T-helper 9 cell (primary cell): ENCODE measurements at places on chromosomes 11 and 22.

DNA sequence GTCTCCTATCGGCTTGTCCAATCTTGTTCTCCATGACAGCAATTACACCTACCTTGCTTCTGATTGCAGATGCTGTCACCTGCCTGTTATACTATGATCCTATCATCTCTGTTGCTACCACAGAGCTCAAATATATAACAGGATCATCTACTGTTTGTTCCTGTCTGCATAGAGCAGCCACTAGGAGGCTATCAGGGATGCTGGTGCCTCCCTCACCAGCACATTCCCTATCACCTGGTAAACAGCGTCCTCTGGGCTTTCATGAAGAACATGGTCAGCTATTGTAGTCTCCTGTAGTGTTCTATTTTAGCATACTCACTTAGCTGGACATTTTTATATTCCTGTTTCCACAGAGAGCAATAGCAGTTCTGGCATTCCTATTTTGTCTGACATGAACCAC lies 87.8 kb upstream of the FAT3 start:
- DNase-seq: no peak

GRCh38 chr11:74341921-74342320 lies 30.5 kb upstream of the P4HA3 start:
- DNase-seq: no peak

DNA sequence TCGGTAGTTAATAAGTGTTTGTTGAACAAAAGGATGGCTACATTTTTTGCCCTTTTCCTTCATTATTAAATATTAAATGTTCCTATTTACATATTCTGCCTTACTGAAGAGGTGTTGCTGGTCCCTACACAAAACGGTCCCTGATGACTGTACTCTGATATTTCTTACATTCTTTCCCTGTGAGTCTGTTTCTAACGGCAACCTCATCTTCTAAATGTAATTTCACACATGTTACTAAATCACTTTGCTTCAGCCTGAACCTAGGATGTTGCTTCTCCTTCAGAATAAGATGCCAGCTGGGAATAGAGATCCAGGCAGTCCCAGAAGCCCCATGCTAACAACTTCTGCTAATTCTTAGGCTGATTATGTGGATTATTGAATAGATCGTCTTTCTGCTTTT lies 50.3 kb downstream of the SPON1 start:
- no peak for DNase-seq

DNA sequence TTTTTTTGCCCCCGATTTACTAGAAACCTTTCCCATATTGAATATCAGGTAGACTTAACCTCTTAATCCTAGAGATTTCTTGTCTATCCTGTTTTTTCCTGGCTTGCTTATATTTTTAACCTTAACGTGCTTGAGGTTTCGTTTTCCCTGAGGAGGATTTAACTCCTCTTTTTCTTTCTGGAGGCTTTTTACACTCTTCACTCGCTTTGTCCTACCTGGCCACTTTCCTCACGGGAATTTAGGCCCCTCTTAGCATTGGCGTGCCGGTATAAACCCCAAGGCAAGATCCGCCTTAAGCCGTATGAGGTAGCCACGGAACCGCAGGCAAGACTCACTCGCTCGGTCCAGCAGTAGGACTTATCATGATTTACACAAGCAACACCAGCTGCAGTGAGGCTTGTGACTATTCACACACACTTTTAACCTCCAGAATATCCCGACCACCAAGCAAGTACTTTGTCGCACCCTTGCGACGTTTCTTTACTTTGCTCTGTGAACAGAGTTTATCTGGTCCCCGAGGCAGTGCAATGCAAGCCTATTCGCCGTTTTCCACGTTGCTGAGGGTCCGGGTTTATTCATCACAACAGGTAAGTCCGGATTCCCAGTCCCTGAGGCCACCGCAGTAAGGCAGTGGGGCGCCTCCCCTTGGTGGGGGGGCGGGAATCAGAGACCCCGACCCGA lies 20.6 kb upstream of the ALDH3B2 start:
- no peak for DNase-seq

DNA sequence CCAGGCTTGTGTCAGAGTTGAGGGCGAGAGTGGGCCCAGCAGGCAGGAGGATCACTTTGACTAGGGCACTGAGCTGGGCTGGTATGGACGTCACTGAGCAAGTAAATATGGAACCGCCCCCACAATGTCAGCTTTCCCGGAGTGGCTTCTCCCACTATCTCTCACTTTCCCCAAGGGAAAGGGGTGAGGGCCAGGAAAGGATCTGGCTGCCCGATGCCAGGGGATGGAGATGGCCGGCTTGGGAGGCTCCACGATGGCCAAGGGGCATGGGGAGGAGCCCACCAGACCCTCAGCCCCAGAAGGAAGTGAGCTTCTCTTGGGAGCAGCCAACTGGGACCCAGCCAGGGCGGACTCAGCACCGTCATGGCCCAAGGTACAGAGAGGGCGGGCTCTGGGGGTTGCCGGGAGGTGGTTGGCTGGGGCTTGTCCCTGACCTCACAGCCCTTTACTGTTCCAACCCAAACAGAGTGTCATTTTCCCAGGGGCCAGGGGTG lies 8.7 kb downstream of the PRDM11 start:
- DNase-seq: no peak

- DNase-seq: no peak
These were observed 4.2 kb downstream of the SIPA1 start for GRCh38 chr11:65642014-65642671.

GRCh38 chr11:79092791-79093353 lies 348.0 kb downstream of the TENM4 start:
- DNase-seq: no peak

DNA sequence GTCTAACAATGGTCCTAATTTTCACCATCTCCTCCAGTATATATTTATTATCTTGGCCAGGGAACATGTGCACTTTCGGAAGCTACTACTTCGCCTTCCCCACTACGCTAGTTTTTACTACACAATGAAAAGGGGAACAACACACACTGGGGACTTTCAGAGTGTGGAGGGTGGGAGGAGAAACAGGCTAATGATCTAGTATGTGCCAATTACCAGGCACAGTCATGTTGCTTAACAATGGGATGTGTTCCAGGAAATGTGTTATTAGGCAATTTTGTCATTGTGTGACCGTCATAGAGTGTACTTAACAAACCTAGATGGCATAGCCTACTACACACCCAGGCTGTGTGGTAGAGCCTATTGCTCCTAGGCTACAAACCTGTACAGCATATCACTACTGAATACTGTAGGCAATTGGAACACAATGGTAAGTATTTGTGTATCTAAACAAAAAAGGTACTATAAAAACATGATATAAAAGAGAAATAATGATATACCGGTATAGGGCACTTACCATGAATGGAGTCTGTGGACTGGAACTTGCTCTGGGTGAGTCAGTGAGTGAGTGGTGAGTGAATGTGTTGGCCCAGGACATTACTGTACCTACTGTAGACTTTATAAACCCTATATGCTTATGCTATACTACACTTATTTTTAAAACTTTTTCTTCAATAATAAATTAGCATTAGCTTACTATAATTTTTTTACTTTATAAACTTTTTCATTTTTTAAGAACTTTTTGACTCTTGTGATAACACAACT lies 20.1 kb upstream of the CUL5 start:
- DNase-seq: no peak

DNA sequence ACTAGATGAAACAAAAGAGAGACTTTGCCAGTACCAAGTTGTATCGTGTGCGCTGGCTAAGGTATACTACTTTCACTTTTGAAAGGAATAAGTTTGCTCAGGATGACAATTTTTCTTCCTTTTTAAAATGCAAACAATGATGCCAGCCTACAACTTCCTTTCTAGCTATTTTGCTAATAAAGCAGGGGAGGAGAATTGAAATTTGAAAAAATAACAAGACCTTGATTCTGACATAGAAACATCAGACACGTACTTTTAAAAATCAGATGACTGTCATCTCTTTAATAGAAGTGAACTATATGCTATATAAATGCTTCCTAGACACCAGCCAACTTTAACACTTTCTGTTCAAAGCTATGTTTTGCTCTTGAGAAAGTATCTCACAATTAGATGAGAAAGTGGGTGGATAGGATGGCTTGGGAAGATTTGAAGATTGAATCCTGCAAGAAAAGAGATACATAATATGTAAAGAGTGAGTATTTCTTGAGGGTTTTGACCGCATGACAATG lies 41.7 kb upstream of the BLID start:
- DNase-seq: no peak

DNA sequence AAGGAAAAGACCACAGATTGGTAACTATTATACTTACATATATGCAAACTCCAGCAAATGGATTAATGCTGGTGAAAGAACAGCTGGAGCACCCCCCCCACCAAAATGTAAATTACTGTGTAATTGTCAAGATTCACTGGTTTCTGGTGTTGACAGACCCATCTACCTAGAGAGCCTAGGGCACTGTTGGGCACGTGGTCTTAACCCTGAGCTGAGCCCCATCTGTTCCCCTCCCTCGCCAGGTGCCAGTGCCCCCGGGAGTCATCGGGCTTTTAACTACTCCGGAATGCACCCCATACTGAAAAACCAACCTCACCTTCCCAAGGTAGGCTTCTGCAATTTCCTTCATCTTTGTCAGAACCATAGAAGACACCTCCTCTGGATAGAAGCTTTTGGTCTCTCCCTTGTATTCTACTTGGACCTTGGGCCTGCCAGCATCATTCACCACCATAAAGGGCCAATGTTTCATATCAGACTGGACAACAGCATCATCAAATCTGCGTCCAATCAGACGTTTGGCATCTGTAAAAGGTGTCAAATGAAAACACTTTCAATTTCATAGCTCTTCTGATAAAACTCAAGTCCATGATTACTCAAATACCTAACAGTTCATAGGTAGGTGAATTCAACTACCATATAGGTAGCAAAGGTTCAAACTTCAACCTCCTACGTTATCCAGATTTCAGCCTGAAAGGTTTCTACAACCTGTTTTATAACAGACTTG lies 1.5 kb downstream of the HSPA8 start:
- no peak for DNase-seq

DNA sequence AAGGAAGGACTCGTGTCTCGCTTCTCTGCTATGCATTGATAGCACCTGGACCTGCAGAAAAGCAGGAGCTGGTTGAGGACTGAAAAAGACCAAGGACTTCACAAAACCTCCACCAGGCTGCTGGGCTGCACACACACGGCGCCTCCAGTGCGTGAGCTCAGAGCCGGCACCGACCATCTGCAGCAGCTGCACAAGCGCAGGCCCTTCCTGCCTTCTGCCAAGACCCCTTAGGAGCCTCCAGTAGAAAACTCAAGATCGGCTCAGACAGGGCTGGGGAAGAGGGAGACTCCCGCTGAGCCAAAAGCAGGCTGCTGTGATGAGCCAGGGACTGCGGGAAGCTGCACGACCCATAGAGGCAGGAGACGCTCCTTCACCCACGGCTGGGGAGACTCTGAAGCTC lies 70.9 kb downstream of the PHF21B start:
- DNase-seq: no peak

DNA sequence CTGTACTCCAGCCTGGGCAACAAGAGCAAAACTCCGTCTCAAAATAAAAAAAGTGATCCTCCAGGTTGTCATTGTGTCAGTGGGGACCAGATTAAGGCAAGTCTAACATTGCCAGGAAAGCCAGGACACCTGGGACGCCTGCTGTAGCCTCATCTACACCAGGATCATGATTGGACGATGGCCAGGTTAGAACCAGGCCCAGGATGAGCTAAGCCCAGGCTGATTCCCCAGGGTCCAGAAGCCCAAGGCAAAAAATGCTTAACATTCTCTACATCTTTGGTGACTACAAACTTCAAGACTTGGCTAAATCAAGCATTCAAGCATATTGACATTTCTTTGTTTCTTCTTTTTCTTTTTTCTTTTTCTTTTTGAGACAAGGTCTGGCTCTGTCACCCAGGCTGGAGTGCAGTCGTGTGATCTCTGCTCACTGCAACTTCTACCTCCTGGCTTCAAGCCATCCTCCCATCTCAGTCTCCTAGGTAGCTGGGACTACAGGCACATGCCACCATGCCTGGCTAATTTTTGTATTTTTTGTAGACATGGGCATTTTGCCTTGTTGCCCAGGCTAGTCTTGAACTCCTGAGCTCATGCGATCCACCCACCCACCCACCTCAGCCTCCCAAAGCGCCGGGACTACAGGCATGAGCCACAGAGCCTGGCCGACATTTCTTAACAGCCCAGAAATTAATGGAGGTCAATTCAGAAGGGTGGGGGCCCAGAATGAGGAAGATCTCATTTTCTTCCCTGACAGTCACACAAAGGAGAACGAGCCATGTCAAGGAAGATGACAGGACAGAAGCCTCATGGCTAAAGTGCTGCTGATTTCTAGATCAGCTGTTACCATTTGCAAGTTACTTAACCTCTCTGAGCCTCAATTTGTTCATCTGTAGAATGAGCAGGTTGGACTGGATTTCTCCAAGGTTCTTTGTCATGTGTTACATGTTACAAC lies 12.5 kb upstream of the PTPRJ start:
- no peak for DNase-seq

- no peak for DNase-seq
These were observed 131.4 kb upstream of the C11orf58 start for GRCh38 chr11:16606784-16607674.

- DNase-seq: no peak
These were observed 21.4 kb upstream of the AMOTL1 start for GRCh38 chr11:94746721-94747120.

DNA sequence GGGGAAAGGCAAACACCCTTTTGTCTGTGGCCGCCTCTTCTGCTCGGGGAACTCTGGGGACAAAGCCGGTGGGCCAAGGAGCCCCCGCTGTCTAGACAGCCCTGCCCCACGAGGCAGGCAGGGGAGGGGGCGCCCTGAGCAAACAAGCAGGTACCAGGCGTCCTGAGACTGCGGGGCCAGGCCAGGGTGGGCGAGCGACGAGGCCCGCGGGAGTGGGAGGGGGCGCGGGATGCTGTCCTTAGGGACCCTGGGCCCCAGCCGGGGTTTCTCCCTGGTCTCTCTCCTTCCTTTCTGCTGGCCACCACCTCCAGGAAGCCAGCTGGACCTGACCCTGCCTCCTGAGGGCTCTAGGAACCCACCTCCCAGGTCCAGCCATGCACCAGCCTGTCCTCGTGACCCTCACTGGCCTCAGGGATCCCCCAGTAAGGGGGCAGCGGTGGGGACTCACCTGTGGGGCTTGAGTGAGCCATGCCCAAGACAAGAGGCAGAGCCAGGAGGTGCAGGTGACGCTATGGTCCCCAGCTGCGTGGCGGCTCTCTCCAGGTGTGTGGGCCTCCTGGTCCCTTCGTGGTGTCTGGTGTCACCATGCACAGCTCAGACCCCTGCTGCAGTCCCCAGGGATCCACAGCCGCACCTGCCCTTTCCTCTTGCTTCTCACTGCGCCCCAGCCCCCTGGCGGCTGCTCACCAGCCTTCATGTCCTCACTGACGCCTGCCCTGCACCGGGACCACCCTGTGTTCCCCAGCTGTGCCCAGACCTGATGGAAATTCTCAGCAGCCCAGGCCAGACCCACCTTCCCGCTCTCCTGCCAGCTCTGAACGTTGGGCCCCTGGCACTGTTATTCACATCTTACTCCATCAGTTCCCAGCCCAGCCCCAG lies 26.5 kb upstream of the MUC5AC start:
- no peak for DNase-seq
